ENCODE measurements at places on chromosomes 2 and 18. TPM values are rescaled to one million over a fixed set of nuclear protein-coding genes. Genes with fewer than 3 reads are reported as not detected.
A peak's percentile ranks its signal among the peaks of the same experiment; 100 is the strongest.

GRCh38 chr2:7672027-7672684, 754.9 kb downstream of the RNF144A start:
- peak; percentile 50 for DNase-seq

GRCh38 chr2:180980943-180981911, 822 bp downstream of the UBE2E3 start:
- peak; percentile 47 for DNase-seq

DNA sequence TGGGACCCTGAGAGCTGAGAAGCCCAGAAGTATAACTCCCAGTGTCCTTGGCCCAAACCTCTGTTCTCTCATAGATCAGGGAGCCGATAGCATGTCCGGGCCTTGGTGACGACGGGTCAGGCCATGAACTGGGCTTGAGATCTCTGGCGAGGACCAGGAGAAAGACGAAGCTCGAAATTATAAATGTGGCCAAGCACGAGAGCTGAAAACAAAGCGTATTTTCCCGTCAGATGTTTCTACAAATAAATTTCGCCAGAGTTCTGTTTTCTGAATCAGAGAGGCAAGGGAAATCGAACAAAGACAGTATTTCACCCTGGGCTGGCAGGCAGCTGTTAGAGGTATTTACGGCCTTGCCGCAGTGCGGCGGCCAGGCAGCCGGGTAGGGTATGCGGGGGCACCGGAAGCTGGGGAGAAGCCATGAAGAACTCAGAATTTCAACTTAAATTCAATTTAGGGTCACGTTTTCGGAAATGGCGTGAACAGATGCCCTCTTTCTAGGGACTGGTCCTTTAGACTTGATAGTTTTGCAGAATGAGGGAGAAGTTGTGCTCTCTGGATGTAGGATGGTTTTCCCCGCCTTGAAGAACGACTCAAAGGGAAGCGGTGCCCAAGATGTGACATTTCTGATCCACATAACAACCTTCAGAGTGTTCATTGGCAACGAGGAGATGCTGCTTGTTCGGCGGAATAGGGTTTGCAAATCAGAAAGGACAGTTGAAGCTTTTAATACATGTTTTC, 9.6 kb downstream of the HOXD8 start:
- DNase-seq, result no peak

DNA sequence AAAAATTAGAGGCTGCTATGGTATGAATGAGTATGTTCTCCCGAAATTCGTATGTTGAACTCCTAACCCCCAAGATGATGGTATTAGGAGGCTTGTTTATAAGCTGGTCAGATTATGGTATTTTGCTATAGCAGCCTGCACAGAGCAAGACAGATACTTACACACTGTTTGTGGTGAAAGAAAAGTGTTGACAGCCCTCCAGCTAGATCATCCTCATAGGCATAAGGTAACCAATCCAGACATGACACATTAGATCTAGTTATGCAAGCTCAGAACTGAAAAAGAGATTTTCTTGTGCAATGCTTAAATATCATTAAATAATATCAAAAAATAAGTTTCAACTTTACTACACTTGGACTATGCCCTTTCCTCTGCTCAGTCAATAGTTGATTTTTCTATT, 107.1 kb downstream of the ABCA12 start:
- DNase-seq, result no peak

- no peak for DNase-seq
Observed at GRCh38 chr2:23385351-23385747, 370 bp downstream of the KLHL29 start.

- DNase-seq, result peak; percentile 70
Observed at GRCh38 chr2:38615237-38615636, 12.5 kb upstream of the HNRNPLL start.

Gene KCNF1
- not detected for total RNA-seq

Gene PIK3C3
- 30.6 TPM for total RNA-seq

Gene TMEM247
- not detected for total RNA-seq

Gene EIPR1
- total RNA-seq, result 44.5 TPM

Gene RAB6D
- total RNA-seq, result not detected

Measured in bronchial epithelial cell (primary cell).